ENCODE measurements at places on chromosomes 11 and 22. TPM values are rescaled to one million over a fixed set of nuclear protein-coding genes. Genes with fewer than 3 reads are reported as not detected.

GRCh38 chr11:32400196-32400595 is 35.1 kb downstream of the WT1 start:
- DNase-seq, result no peak

DNA sequence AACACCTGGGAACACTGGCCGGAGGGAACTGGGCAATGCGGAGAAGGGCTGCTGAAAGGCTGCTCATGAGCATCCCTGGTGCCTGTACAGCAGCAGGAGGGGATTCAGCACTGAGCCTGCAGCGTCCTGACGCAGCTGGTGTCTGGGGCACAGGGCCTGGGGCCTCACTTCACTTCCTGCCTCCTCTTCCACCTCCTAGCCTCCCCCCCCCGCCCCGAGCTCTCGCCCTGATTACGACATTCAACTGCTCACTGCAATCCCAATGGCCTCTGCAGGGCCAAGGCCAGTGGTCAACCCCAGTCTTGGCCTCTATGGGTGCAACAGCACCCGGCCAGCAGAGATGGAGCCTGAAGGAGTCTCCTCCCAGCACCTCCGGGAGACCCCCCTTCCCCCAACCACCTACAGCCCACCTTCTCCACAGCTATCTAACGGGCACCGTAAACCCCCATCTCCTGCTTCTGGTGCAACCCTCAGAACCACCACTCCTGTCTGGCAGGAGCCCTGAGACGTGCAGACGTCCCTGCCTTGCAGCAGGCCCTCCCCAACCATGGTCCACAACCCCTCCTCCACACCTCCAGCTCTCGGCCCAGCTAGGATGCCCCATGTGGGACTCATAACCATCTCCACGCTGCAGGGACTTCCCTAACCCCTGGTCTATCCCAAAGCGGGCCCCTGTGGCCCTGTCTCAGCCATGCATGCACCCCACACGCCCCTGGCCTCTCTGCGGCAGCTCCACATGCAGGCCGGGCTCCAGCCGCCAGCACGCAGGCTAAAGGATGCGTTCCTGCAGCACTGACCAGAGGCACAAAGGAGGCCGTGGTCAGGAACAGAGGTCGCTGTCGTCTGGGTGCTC is 38.2 kb downstream of the BRD1 start:
- DNase-seq, result peak; percentile 72

DNA sequence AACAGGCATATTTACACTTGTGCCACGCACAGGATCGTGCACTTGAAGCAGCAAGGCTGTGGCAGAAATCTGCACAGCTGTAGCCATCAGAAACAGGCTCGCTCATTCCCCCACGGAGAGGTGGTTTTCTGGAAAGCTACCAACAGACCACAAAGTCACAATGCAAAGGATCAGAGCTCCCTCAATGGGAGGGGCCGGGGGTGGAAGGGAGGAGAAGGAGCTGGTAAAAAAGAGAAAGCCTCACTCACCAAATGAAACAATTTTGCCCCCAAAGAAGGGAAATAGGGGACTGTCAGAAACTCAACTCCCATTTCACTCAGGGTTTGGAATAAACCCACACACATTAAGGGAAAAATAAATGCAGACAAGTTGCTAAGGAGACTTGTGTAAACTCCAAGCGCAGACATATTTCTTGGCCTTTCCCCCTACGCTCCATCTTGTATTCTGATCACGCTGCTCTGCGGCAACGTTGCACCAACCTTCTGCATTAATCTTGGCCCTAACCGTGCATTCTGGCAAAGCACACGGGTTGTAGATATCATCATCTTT is 43.2 kb upstream of the BLID start:
- no peak for DNase-seq

DNA sequence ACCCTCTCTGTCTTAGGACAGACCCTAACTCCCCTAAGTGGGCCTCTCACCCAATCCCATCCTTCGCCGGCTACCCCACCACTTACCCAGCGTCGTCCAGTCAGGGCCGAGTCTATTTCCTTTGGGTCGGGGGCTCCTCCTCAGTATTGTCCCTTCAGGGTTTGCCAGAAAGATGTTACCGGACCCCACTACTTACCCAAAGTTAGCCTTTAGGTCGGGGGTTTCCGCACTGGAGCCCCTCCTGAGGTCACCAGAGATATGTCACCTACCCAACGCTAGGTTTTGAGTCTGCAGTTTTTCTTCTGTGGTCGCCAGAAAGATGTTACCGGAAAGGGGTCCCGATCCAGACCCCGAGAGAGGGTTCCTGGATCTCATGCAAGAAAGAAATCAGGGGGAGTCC is 17.9 kb upstream of the B4GALNT4 start:
- DNase-seq, result no peak

DESI1 gene
- 84.9 TPM for total RNA-seq

DNA sequence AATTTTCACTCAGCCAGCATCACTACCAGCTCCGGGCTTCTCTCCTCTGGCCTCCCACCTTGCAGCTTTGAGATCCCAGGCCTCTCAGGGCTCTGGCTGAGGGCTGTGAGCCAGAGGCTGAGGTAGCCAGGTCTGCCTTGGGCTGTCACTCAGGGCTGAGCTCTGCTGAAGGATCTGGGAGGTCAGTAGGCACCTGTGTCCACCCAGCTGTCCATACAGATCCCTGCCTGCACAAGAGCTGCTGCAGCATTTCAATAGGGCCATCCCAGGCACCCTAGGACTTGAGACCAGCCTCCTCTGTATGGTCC is 12.6 kb downstream of the KCNQ1OT1 start:
- no peak for DNase-seq

DNA sequence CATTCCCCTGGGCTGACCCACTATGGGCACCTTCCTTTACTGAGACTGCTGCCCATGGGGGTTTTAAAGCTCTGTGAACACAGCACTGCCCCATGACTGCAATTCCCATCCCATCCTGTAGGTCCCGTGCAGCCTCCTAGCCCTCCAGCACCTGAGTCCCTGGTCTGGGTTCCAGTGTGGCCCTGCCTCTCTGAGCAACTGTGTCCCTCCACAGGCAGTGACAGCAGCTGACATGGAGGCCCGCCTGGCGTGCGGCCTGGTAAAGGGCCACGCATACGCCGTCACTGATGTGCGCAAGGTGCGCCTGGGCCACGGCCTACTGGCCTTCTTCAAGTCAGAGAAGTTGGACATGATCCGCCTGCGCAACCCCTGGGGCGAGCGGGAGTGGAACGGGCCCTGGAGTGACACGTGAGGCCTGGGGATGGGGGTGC is 12.6 kb downstream of the OMP start:
- no peak for DNase-seq

- no peak for DNase-seq
These were observed 1328.7 kb downstream of the TBC1D22A start for GRCh38 chr22:48091060-48091650.

SMIM38 gene
- 0.43 TPM for total RNA-seq

GRCh38 chr11:123357990-123358827 is 71.9 kb upstream of the GRAMD1B start:
- peak; percentile 88 for DNase-seq

- no peak for DNase-seq
These were observed 78.5 kb downstream of the TENM4 start for GRCh38 chr11:79362206-79362757.

DNA sequence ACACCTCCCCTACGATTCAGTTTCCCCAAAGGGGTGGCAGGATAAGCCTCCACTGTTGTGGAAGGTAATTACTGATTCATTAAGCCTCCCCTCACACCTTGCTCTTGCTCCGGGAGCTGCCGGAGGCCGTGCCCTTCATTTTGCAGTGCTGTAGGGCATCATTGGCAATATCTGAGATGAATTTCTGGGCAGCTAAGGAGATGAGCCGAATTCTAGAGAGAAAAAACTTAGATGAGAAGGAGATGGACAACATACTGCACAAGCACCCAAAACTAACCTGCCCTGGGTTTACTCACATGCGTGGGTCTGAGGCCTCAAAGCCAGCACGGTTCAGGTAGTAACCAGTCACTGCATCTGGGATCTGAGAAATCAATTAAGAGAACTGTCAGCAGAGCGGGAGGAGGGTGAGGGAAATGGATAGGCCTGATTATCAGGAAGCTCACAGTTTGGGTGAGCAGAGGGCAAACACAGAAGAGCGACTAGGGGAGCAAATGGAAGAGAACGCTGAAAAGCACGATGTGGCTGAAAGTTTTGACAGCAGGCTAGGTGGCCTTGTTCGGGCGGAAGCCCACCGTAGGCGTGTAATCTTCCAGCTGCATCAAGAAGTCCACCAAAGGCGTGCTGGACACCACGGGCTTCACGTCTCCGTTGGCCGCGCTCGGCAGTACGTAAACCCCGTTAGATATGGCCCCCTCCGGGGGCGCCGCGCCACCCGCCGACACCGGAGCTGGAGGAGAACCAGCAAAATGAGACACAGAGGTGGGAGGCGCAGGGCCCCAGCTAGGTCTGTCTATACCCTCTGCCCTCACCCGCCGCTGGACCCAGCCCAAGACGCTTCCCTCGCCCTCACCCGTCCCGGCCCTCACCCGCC is 689 bp downstream of the TAF10 start:
- no peak for DNase-seq

GRCh38 chr11:102530558-102530957 is at the start of gene MMP7:
Gene MMP7, minus strand, starts transcription at chr11:102530747. Its CDS starts 47 bp downstream, at chr11:102530700.
- no peak for DNase-seq

GRCh38 chr11:70381872-70382861 is 16.2 kb upstream of the CTTN start:
- no peak for DNase-seq

DNA sequence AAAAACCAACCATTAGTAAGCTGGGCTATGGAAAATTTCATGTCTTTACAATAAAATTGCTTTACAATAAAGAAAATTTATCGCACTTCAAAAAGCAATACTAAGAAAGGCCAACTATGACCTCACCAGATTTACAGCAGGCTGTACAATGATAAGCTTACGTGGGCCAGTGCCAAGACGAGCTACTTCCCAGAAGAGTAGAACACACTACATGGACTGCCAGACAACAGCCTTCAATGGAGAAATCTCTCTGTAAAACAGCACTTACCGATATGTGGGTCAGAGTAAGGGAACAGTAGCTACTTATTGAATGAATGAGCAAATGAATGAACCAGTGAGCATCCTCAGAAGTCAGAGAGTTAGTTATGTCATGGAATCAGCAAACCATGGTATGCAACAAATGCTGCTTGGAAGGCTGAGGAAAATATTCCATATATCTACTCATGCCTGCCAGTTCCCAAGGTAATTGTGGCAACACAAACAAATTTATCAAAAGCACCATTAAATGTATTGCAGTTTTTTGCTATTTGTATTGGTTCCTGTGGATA is 74.4 kb downstream of the SLC36A4 start:
- no peak for DNase-seq

NOX4 gene
- not detected for total RNA-seq

DNA sequence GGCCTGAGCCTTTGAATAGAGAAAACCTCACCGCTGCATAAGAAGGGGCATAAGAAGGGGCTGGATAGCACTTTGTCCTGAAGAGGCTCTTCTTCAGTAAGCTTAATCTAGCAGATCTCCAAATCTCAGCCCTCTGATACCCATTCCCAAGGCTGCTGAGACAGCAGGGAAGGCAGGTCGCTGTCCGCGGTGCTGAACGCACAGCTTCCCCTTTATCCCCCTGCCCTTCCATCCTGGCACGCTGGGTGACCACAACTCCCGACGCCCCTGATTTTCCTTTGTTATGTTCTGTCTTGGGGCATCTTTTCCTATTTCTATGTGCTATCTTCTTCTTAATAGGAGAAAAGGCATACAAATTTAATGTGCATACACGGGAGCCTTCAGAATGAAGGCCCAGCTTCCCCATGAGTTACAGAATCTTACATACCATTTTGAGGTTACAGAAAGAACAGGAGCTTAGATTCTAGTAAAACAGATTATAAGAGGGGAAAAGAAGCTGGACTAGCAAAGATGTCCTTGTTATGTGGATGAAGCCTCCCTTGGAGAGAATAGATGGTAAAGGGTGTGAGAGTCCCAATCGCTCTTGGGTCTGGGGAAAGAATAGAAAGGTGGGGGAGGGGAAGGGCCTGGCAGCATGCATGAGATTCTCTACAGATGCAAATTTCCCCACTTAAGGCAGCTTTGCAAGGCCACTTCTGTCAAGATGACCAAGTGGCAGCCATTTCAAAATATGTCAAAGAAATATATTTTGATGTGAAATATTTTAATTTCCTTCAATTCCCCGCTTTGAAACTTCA is 5.7 kb upstream of the SULT4A1 start:
- peak; percentile 81 for DNase-seq

DNA sequence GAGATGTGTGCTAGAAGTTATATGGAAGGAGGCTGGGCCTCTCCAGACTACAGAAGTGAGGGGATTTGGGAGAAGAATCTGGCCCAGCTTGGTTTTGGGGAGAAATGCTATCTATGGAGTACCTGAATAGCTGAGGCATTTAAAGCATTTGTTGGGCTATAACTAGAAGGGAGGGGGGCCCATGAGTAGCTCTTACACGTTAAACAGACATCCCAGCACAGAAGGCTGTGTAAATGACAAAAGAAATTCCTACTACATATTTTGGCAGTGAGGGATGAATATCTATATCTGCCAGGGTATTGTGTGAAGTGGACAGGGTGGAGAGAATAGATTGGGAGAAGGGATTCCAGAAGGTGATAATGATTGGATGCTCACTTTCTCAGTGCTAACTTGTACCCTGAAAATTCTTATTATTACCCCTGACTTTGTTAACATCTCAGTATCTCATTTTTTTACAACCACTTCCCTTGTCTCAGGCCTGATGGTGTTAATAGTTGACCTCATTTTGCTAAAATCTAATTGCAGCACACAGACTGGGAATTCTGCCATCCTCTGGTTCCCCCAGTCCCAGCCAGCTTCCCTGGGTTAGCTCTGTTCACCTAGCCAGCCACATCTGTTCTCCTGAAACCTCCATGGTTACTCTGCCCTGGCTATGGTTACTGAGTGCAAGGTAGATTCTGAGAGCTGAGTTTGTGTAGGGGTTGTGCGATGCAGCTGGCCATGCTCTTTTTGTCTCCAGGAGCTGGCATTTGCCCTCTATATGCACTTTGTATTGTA is 28.8 kb upstream of the RRM1 start:
- no peak for DNase-seq

DNA sequence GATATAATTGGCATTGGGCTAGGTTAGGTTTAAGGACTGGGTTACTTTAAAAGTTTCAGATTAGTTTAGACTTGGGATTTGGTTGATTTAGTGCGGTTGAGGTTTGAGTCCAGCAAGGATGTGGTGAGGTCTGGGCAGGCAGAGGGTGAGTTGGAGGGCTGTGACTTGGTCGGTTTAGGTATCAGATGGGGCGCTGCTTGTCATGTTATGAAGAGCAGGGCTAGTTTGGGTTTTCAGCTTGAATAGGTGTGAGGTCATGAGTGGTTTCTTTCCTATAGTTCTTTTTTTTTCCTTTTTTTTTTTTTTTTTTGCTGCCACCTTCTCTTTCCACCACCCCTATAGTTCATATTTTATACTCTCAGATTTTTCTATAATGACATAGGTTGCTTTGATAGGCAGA is 4.8 kb downstream of the CLCF1 start:
- no peak for DNase-seq

- DNase-seq, result no peak
These were observed 1.4 kb downstream of the CHKB start for GRCh38 chr22:50581031-50581949.

Data from activated CD4-positive, alpha-beta T cell treated with anti-CD3 and anti-CD28 coated beads, Interleukin-2, amount 10 ng/mL, durations not matched to agents 24 days and 14 days (primary cell).